Glomerular endothelial cell (primary cell): ENCODE measurements at places on chromosomes 3 and 15.

- no peak for DNase-seq
Measured at GRCh38 chr3:139110072-139110830, 65.6 kb upstream of the PRR23C start.

DNA sequence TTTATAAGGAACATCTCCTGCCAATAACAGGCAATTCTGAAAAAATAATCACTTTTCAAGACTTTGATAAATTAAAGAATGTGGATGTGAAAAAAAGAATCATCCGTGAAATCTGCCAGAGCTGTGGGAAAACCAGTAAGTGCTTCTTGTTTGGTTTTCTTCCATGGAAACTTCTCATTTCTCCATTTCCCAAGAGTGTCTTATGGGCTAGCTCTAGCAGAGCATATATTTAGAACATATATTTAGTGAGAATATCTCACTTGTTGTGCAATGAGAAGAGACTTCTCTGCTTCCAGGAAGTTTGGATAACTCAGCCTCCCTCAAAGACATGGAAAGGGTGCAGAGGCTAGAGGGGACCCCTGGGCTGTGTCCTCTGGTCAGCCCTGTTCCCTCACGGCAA is 49.9 kb downstream of the COL6A5 start:
- no peak for DNase-seq

GRCh38 chr15:92244703-92245102 is 149.0 kb upstream of the ST8SIA2 start:
- no peak for DNase-seq

GRCh38 chr3:179977356-179977755 is 59.4 kb downstream of the PEX5L start:
- no peak for DNase-seq

DNA sequence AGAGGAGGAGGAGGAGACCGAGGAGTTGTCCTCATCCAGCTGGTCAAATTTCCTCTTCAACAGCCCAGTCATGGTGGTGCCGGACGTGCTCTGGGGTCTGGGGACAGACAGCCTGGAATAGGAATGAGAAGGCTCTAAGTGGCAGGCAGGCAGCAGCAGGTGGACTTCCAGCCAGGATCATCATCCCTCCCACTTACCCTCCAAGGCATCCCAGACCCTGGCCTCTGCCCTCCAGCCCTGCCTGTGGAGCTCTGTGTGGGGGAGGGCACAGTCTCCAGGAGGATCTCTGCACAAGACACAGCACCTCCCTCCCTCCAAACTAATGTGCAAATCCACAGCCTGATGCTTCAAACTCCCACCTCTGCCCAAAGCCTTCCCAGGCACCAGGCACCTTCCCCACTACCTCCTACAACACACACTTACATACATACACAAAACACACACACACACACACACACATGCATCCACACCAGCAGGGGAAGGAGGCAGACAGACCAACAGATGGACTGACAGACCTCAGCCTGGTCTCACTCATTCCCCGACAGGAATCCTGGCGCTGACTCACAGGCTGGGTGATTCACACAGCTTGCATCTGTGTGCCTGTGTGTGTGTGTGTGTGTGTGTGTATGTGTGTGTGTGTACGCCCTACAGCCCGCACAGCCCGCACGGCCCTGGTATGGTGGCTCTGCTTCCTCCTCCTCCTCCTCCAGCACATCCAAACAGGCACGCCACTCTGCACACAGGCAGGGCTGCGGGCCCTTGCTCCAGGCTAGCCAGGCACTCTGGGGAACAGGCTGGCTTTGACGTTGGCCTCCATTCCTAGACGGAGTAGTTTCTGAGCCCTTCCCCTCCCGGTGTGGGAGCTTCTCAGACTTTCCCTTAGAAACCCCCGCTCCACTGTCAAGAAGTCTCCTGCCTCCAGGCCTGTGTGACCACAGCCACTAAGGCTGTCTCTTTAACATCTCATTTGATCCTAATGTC is 6.5 kb downstream of the CSRNP1 start:
- DNase-seq = peak; percentile 84

DNA sequence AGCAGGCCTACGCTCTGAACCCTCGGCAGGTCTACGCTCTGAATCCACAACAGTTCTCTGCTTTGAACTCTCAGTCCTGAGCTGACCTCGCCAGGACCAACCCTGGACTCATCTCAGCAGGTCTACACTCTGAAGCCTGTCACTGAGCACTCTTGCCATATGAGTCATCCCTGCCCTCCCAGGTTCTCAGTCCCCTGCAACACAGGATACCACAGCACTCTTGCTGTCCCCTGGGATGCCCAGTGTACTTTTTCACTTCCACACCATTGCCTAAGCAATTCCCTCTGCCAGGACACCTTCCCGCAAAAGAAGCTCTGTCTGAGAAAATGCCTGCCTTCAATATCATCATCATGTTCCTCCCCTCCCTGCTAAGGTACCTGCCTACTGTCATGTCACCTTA is 42.0 kb downstream of the NUP210 start:
- no peak for DNase-seq

DNA sequence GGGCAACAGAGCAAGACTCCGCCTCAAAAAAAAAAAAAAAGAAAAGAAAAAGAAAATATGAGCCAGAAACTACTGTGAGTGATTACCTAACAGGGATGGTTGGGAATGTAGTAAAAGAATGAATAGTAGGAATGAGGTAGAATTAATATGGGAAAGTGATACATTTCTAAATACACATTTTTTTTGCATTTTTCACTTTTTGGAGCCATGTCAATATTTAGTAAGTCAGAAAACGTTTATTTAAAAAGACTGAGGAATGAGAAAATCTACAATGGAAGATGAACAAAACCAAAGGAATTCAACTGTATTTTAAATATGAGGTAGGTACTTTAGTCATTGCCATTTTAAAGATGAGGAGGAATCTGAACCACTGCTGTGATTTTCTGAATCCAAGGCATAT is 817.2 kb upstream of the CADM2 start:
- DNase-seq = no peak

GRCh38 chr15:61649046-61649445 is 411.2 kb downstream of the VPS13C start:
- no peak for DNase-seq

GRCh38 chr3:101300073-101300472 is 20.3 kb downstream of the IMPG2 start:
- DNase-seq = no peak

GRCh38 chr3:46095307-46095706 is 68.0 kb upstream of the XCR1 start:
- DNase-seq = no peak

DNA sequence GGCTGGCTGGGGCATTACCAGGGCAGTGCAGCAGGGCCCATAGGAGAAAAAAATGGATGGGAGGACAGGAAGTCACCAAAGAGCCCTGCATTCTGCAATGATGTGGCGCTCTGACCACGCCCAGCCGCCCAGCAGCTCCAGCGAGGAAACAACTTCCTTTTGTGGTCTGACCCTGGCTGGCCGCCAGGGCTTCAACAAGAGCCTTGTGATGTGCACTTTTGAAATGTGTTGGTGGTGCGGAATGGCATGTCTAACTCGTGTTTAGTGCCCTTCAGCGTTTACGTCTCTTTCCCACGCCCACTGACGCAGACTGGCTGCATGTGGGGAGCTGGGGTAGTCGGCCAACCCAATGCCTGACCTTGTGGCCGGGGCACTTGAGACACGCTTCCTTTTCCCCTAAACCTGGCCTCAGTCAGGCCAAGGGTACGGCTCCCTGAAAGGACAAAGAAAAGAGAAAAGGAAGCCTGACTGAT is 81.9 kb upstream of the CTNNB1 start:
- DNase-seq = peak; percentile 84

DNA sequence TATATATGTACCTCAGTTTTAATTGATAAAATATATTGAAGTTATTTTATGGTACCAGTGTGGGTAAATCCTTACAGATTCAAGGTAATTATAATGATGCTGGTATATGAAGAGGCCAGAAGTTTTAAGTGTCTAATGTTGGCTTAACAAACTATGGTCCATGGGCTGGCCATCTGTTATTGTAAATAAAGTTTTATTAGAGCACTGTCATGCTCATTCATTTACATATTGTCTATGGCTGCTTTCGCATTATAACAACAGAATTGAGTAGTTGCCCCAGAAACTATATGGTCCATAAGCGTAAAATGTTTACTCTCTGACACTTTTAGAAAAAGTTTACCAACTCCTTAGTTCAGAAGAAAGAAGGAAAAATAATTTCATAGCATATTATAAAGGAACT is 67.9 kb downstream of the MEF2A start:
- DNase-seq = no peak

- no peak for DNase-seq
Measured at GRCh38 chr15:88624156-88624970, 3.2 kb downstream of the AEN start.

GRCh38 chr3:112360561-112360960 is 27.6 kb downstream of the CD200 start:
- no peak for DNase-seq

DNA sequence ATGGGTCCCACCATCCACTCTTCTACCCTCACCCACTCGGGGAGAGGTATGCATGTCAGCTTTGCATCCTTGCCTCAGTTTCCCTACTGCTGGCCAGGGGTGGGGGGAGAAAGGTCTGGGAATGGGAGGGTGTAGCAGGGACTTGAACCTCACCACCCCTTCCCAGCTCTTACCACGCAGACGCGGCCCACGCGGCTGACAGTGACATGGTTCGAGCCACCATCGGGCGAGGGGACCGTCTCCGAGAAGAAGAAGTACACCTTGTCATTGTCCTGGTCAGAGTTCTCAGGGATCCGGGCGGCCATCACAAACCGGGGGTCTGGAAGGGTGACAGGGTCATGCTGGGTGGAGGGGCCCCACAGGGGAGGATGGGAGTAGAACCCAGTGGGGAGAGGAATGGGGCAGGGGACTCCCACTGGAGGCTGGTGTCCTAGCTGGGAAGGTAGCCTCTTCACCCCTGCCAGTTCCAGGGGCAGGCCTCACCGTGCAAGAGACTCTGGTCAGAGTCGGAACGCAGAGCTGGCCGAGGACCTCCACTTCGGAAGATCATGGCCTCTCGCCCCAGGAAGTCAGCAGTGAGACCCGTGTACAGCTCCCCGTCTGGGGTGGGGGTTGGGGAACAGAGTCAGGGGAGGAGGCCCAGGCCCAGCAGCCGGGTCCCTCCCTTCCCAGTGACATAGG is 3.7 kb downstream of the SEMA3G start:
- no peak for DNase-seq

- DNase-seq = no peak
Measured at GRCh38 chr15:47746516-47746915, 29.2 kb downstream of the SEMA6D start.

GRCh38 chr3:29332195-29332637 is 51.3 kb downstream of the RBMS3 start:
- DNase-seq = no peak

DNA sequence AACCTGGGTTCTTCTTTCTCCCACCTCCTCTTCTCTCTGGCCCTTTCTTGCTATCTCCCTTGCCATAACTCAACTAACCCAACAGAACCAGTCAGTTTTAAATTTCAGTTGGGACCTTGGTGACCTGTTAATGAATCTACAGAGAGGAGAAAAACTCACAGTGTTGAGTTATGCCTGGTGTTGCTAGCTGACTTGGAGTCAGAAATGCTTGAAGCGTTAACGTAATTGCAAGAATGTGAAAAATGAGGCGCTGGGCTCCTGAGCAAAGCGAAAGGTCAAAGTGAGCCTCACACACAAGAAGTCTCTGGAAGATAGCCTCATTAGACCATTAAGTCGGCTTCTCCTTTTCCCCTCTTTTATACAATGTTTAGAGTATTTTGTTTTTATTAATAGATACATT is 18.4 kb downstream of the MEIS2 start:
- DNase-seq = no peak

DNA sequence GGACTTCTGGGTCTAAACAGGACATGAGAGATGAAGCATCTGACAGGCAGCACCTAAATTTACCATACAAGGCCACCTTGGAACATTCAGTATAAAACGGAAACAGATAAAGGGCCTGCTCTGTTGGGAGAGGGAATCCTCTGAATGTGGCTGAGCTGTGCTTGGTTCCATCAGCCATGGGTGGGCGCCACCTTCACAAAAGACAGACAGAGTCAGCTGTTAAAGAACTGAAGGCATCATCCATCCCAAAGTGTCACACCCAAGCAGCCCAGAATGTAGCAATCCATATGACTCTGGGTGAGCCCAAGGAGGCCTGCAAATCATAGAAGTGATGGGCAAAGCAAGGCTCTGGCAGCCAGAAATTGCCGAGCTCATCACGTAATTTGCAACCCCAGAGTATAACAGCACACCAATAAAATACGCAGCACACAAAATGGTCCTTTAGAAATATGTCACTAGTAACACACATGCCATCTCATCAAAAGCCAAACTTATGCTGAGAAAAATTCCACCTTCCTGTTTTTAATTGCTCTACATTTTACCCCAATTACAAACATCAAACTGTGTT is 24.8 kb upstream of the RBP1 start:
- DNase-seq = no peak

DNA sequence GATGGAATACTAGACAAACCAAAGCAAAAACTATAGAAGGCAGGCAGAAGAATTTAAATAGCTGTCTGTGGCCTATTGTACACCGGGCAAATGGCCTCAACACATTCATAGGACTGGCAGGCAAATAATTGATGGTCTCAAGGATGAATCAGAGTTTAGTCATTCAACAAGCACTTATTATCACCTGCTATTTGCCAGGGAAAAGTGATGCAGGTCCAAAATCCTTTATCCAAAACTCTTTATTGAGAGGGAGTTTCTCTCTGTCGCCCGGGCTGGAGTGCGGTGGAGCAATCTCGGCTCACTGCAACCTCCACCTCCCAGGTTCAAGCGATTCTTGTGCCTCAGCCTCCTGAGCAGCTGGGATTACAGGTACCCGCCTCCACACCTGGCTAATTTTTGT is 2.3 kb downstream of the EIF2AK4 start:
- no peak for DNase-seq

GRCh38 chr3:52895418-52895817 is 1.9 kb downstream of the STIMATE start:
- DNase-seq = no peak
